Activated CD4-positive, alpha-beta T cell treated with anti-CD3 and anti-CD28 coated beads, Interleukin-2, amount 10 ng/mL, durations not matched to agents 7 days and 5 days (primary cell): ENCODE measurements at places on chromosomes 4 and X.

- peak; percentile 17 for DNase-seq
These were observed at the start of gene RTL5 for GRCh38 chrX:72131317-72132294. RTL5 (minus strand) TSS chrX:72131915.

- DNase-seq, result no peak
These were observed 176.7 kb downstream of the PDGFC start for GRCh38 chr4:156794863-156795262.

GRCh38 chrX:97828471-97828870 lies 944.8 kb downstream of the RPA4 start:
- DNase-seq, result no peak

- no peak for DNase-seq
These were observed 38.9 kb downstream of the PAGE2 start for GRCh38 chrX:55127692-55128091.

GRCh38 chr4:93996895-93997294 lies 168.3 kb downstream of the ATOH1 start:
- DNase-seq, result no peak

- DNase-seq, result no peak
These were observed 29.1 kb downstream of the FHL1 start for GRCh38 chrX:136176399-136176825.

- DNase-seq, result no peak
These were observed 82.9 kb downstream of the OR13H1 start for GRCh38 chrX:131626681-131627296.

GRCh38 chr4:173181848-173182247 lies 13.2 kb downstream of the GALNT7 start:
- DNase-seq, result no peak

DNA sequence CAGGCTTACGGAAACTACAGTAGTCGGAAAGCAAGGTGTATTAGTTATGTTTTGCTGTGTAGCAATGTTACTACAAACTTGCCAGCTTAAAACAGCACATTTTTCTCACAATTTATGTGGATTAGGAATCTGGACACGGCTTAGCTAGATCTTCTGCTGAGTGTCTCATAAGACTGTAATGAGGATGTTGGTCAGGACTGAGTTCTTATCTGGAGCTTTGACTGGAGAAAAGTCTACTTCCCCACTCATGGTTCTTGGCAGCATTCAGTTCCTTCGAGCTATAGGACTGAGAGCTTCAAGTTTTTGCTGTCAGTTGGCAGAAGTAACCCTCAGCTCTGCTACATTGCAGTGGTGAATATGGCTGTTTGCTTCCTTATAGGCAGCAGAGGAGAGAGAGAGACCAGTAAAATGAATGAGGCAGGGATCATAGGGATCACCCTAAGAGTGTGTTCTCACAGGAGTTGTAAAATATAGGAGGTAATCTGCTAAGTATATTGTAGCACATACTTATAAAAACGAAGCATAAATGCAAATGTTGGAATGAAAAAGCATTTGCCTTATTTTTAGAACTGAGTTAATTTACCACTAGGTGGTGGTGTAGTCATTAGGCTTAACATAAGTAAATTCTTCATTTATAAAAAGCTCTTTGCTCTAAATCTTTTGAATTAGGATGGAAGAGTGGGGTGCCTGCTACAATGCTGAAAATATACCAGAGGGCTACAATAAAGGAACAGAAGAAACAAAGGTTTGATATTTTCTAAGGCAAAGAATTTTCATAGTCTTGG lies 38.6 kb downstream of the ALG13 start:
- no peak for DNase-seq

GRCh38 chr4:32506067-32506466 lies 1785.9 kb downstream of the PCDH7 start:
- DNase-seq, result no peak

- DNase-seq, result no peak
These were observed 29.3 kb upstream of the FAM47C start for GRCh38 chrX:36978886-36979285.

DNA sequence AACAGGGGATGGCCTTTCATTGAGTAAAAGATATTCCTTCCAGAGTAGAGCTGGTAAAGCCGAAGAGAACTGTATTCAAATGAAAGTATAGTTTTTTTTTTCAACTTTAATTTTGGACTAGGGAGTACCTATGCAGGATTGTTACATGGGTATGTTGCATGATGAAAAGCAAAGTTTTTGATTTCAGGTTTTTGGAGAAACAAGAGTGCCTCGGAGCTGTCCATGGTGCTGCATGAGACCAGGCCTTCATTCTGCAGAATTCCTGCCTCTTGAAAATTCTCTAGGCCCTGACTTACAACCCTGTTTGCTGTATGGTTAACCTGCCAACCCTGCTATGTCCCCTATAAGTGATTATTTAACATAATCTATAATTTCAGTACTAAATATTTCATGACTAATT lies 1065.7 kb upstream of the FTHL17 start:
- DNase-seq, result no peak

- DNase-seq, result no peak
These were observed 748 bp downstream of the ATP2B3 start for GRCh38 chrX:153517946-153518834.

DNA sequence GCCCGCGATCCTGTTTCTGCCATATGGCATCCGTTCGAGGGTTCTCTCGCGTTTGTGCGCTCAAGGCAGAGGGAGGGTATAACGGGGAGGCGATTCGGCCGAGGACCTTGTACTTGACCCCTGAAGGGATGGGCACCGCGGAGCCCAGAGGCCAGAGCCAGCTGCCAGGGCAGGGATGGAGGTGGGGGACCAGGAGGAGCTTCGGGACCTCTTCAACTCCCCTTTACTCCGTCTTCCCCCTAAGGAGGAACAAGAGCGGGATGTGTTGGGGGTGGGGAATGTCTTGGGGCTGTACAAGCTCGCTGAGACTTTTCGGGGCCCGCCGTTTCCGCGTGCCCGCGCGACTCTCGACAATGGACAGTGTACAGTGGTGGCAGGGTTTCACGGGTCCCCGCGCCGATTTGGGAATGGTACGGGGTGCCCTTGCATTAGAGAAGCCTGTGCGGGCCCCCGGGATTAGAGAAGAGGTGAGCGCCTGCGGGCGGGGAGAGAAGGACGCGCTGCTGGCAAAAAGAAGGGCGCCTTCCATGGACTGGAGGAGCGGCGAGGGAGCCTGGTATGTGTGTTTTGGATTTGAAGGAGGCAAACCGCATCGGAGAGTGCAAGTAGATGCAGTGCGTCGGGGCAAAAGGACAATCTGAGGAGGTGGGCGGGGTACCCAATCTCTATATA lies 760 bp downstream of the UGT8 start:
- no peak for DNase-seq

GRCh38 chr4:46886711-46887110 lies 22.3 kb downstream of the COX7B2 start:
- no peak for DNase-seq

- no peak for DNase-seq
These were observed 10.8 kb upstream of the CRLF2 start for GRCh38 chrX:1223242-1223600.
